ENCODE measurements at places on chromosomes 7 and 10.

- no peak for DNase-seq
These were observed 91.7 kb upstream of the PDGFA start for GRCh38 chr7:611281-611810.

- DNase-seq = no peak
These were observed 99.1 kb downstream of the JCAD start for GRCh38 chr10:29960261-29960660.

DNA sequence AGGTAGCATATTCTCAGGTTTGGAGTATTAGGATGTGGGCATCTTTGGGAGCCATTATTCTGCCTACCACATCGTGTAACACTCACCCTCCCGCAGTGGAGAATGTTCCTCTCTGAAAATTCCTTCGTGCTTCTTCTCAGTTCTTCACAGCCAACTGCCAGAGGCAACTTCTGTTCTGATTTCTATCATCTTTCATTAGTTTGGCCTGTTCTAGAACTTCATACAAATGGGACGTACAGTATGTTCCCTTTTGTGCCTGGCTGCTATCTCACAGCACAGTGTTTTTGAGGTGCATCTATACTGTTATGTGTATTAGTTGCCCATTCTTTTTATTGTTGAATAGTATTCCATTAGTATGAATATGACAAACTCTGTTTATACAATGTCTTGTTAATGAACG, 8.9 kb upstream of the SLC26A3 start:
- DNase-seq = no peak

DNA sequence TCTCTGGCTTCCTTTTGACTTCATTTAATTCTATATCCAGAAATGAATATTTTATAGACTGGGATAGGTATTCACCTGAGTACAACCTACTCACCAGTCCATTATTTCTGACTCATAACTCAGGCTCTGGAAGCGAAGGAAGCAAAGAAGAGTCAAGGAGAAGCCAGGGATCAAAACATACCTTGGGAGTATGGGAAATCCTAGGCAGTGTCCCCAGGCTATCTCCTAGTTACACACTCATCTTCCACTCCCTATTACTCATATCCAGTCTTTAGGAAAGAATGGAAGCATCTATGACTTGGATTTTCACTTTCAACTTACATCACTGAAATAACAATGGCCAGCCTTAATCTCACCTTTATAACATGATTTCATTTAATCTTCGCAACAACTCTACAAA, 40.9 kb upstream of the ELAPOR2 start:
- no peak for DNase-seq

DNA sequence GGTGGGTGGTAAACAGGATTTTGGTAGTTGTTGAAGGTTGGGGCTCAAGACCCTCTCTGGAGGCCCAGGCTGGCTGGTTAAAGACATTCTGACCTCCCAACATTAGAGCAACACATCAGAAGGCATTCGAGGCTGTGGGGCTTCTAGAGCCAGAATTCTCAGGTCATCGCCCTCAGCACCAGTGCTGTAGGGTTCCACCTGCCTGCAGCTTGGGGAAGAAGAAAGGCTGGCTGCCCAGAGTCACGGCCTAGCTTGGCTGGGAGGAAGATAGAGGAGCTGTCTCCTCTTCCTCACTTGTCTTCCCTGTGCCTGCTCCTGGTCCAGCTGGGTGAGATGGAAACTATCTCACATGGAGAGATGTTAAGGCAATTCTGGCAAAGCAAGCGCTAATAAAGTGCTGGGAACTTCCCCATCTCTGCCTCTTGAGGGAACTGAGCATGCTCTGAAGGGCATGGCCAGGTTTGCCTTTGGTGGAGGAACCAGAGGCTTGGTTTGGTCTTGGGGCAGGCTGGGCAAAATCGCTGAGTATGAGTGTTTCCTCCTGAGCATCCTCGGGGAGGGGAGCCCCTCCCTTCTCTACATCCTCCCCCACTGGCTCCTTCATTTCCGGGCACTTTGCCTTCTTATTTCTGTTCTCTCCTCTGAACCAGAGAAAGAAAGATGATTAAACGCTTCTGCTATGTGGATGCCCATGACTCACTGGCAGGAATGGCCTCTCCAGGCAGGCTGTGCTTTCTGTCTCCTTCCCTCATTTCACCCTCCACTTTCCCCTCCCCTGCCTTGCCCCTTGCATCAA, 509.0 kb upstream of the PODXL start:
- DNase-seq = no peak

DNA sequence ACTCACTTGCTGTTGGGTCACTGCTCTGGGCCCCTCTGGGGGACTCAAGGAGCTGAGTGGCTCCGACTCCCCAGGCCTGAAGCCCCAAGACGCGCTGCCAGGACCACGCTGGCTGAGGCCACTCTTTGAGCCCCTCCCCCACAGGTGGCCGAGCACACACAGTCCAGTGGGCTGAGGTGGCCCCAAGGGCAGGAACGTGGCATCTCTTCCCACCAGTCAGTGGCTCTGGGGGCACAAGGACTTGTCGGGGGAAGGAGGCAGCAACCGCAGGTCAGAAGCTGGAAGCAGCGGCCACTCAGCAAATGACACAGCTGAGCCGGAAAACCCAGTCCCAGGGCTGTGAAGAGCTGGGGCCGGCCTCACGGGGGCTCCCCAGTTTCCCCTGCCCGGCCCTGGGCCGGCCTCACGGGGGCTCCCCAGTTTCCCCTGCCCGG, 24.1 kb downstream of the GRIFIN start:
- DNase-seq = no peak

- DNase-seq = no peak
These were observed 341.7 kb downstream of the PRPF18 start for GRCh38 chr10:13928451-13928850.

DNA sequence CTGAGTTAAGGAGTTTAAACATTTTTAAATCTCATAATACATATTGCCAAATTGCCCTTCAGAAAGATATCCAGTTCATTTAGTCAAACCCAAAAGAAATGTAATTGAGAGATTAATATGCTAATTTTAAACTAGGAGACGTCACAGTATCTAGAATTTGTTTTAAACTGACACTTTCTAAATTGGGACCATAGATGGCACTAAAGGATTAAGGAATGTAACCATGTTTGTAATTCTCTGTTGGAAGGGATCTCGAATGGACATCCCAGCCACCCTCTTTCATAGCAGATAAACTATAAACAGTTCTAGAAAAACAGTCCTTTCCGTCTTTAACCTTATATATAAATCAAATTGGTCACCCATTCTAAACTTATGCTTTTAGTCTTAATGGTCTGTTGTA, 30.0 kb upstream of the SAMD9L start:
- DNase-seq = no peak

DNA sequence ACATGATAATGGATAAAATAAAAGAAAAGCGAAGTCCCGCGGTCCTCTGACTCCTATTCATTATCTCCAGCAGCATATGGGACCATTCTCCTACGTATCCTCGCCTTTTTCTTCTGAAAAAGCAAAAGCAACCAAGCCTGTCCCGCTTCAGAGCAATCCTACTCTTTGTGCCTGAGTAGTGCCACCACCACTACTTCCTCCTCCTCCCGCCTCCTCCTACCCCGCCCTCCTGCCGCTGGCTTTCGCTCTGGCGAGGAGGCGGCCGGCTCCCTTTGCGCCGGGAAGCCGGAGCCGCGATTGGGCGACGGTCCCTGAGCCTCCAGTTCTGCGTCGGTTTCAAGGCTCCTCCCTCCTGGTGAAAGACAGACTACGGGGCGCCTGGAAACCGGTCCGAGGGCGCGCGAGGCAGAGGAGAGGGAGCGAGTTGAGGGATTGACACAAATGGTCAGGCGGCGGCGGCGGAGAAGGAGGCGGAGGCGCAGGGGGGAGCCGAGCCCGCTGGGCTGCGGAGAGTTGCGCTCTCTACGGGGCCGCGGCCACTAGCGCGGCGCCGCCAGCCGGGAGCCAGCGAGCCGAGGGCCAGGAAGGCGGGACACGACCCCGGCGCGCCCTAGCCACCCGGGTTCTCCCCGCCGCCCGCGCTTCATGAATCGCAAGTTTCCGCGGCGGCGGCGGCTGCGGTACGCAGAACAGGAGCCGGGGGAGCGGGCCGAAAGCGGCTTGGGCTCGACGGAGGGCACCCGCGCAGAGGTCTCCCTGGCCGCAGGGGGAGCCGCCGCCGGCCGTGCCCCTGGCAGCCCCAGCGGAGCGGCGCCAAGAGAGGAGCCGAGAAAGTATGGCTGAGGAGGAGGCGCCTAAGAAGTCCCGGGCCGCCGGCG, at the start of gene FZD1:
FZD1 (plus strand) TSS at position 388 of the 878 bp plus-strand sequence; CDS start at position 836, 448 bp downstream.
- no peak for DNase-seq

DNA sequence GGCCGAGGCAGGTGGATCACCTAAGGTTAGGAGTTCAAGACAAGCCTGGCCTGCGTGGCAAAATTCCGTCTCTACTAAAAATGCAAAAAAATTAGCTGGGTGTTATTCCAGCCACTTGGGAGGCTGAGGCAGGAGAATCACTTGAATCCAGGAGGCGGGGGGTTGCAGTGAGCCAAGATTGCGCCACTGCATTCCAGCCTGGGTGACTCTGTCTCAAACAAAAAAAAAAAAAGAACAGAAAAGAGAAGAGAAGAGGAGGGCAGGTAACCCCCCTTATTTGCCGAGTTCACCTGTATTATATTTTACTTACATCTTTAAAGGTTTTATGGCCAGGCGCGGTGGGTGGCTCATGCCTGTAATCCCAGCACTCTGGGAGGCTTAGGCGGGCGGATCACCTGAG, 91.7 kb downstream of the RNF216 start:
- no peak for DNase-seq

DNA sequence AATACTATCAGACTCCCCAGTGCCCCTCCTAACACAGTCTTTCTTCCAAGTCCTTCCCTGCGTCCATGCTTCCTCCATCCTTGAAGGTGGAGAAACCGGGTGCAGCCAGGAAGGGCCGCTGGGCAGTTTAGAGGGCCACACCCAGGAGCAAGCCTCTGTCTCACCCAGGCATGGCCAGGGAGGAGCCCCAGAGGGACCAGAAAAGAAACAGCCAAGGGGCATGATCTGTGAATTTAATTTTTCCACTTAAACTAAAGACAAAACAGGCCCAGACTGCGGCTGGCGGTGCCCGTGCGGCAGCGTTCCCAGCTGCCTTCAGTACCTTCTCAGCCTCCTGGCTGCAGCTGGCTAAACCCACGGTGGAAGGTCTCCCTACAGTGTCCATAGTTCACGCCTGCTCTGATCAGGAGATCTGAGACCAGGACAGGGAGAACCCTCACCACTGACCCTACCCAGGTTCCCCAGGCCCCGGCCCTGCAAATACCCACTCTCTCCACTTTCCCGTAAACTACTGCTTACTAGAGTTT, 12.9 kb downstream of the UNCX start:
- DNase-seq = no peak

DNA sequence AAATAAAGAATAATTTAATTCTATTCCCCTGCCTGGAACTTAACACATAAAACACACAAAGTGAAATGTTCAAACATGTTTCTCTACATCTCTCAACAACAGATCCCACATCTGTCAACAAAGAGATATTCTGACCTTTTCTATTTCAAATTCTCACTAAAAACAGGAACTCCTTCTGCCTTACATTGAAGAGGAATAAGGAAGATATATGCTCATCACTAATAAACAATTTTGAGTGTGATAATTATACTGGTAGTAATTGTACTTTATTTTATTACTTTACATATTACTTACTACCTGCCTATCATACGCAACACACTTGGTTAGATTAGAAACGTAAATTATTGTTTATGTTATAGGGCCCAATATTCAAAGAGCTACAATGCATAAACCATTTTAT, 13.4 kb downstream of the AKR1C2 start:
- DNase-seq = no peak
